ENCODE measurements at places on chromosomes 11 and 22.

DNA sequence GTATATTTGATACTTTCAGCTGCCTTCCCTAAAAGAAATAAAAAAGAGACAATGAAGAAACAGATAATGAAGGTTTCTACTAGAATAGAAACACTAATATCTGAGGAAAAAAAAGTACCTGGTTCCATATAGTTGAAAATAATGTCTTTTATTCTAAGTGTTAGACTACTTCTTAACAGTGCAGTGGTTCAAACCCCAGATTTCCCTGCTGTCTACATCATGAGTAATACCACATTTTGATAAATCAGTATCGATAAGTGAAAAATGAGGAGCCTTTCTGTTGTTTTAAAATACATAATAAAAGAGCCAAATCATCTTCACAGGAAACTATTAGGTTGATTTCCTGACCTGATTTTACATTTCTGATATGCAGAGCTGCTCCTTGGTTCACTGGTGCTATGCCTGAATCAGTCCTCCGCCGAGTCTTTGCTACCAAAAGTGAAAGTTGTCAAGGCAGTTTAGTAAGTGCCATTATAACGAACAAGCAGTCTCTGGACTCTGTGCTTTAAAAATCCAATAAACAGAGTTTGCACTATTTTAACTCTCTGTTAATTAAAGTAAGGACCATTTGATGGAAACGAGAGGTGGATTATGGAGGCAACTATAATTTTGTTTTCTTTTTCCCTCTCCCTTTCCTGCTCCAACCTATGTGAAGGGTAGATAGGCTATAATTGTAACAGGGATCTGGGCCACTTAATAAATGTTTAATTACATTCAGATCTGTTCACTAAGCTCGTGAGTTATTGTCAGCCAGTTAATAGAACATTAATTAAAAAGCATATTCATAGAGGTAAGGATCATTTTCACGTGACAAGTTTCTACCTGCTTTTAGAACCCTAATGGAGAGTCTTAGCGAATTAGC lies 724.5 kb upstream of the RAG2 start:
- no peak for DNase-seq

- DNase-seq: no peak
Measured at GRCh38 chr11:105918039-105918438, 104.0 kb downstream of the MSANTD4 start.

DNA sequence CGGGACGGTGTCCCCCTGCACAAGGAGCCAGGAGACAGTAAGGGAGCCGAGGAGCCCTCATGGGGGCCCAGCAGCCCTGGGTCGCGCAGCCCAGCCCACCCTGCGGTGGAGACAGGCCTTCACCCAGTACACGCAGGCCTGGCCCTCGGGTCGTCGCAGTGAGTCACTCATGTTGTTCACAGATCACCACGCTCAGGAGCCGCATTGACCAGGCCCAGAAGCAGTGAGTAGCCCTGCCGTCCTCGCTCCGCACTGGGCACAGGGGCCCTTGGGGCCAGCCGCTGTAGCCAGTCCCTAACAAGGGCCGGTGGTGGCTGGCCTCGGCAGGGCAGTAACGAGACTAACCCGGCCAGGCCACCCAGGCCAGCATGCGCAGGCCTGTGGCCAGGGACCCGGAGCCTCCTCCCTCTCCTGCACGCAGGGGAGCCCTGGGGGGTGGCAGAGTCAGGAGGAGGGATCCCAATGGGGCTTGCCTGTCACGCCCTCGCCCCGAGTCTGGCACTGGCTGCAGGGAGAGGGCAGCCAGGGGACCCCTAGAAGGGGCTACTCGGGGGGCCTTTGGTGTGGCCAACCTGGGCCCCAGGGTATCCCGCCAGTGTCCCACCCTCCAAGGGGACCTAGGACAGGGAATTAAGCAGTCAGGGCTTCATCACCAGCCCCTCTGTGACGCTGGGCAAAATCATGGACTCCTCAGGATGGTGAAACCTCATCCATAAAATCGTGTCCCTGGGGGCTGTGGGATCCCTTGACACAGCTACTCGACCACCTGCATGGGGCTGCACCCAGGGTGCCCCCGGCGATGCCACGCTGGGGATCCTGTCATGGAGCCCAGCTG lies 10.1 kb upstream of the MRPL23 start:
- DNase-seq: no peak

DNA sequence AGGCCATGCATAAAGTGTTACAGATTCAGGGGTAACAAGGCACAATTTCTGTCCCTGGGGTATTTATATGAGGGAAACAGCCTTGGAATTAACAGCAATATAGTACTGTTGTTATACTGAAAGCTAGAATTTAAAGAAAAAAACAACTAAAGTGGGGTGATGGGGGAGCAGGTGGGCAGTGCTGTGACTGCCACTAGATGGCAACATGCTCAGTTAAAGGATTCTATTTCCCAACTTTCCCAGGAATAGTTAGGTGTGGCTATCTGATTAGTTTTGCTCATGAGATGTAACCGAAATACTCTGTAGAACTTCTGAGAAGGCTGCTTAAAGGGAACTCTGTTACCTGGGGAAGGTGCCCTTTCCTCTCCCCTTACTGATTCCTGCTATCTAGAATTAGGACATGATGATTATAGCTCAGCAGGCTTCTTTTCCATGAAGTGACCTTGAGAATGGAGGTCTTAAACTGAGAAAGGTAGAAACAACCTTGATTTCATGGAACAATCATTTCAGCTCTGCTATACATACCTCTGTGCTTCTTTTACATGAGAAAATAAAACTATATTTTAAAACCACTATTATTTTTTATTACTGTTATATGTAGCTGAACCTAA lies 102.6 kb downstream of the RELT start:
- DNase-seq: peak; percentile 35

DNA sequence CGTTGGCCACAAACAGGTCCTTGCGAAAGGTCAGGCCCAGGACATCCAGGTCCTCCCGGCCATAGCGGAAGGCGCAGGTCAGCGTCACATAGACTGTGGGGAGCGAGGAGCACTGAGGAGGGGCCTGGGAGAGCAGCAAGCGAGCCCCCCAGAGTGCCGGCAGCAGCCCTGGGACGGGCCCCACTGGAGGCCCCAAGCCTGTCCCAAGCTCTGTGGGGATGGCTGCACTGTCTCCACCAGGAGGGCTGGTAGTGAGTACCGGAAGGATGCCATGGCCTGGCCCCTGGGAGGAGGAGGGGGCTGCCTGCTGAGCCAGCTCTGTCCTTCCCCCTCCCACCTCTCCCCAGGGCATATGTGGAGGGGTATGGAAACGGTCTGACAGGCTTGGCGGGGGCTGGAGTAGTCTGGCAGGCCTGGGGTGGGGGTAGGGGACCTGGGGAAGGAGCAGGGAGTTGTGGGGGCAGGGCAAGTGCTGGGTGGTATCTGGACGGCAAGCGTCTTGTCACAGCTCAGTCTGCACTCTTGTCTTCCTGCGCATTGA lies 42.9 kb downstream of the TPBGL start:
- no peak for DNase-seq
